Stimulated activated naive B cell treated with anti-CD40 and anti-IgM and Interleukin-4, amounts not matched to agents 10 μg/mL and 1 μg/mL and 100 μg/mL, for 72 hours (primary cell): ENCODE measurements at places on chromosomes 2 and 18.

- no peaks in the 10 kb centered on the region for H3K27me3 ChIP-seq
- DNase-seq = no peak
- H3K27ac ChIP-seq = peak overlapping the region; percentile 57
- H3K4me1 ChIP-seq = peaks cover 89% of the 10 kb centered on the region
These were observed 28.5 kb downstream of the INPP4A start for GRCh38 chr2:98472961-98473746.

DNA sequence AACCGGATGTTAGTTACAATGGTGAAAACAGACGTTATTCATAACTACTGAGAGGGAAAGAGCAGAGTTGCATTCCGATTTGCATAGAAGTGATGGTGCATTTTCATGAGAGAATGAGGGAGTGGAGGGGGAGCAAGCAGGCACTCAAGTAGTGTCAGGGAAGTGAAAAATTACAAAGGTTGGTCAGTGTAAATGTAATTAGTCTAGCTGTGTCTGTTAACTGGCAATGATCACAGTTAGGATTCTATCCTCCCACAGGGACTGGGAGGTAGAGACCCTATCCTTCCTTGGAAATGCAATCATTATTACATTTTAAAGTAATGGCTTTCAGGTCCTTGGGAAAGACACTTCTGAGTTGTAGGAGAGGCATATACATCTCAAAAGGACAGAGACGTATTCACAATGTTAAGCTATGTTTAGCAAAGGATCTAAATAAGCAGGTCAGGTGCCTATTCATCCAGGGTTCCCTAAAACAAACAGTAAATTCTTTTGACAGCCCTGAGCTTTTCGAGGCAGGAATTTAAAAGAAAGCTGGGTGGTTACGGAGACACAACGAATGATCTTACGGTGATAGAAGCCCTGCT lies 1671.8 kb upstream of the DDX18 start:
- no peak for DNase-seq
- H3K4me3 ChIP-seq = no peak overlapping the region
- no peak overlapping the region for H3K27ac ChIP-seq
- no peaks in the 10 kb centered on the region for H3K4me1 ChIP-seq
- H3K36me3 ChIP-seq = no peaks in the 10 kb centered on the region

- H3K36me3 ChIP-seq = peaks cover 4% of the 10 kb centered on the region
- H3K27me3 ChIP-seq = no peaks in the 10 kb centered on the region
- no peak overlapping the region for H3K4me3 ChIP-seq
- H3K4me1 ChIP-seq = peaks cover 6% of the 10 kb centered on the region
These were observed 137.6 kb downstream of the MYO1B start for GRCh38 chr2:191382801-191383200.

DNA sequence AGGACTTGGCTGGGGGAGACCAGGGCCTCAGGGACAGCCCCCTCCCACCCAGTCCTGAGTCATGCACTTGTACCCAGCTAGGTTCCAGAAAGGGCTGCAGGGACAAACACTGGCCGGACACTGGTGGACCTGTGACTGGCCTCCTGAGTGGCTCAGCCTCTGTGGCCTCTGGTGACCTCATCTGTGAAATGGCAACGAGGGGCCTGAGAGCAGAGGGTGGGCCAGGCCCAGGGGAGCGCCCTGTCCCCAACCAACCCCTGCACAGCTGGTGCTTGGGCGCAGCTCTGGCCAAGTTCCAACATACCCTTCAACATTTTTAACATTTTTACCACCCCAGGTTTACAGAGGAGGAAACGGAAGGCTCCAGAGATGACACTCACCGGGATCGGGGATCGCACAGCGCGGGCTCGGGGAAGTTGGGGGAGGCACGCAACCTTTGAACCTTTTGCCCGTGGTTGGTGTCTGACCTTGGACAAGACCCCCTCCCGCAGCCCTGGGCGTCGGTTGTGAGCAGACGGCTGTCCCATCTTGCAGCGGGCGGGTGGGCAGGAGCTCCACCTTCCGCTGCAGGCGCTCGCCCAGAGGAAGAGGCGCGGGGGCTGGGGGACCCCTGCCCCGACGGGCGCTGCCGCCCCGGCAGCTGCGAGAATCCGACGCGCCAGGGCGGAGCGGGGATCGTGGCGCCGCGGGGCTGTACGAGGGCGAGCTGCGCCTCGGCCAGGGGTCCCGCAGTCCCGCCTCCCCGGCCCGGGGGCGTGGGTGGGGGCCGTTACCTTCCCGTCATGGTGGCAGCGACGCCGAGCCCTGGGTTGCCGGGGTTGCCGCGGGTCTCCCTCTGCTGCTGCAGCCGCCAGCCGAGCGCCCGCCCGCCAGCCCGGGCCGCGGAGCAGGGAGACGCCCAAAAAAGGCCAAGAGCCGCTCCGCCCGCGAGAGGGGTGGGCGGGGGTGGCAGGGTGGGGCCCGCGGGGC lies 805 bp downstream of the LIMS2 start:
- H3K4me1 ChIP-seq = peaks cover 17% of the 10 kb centered on the region
- peaks cover 47% of the 10 kb centered on the region for H3K27me3 ChIP-seq
- no peak overlapping the region for H3K27ac ChIP-seq

DNA sequence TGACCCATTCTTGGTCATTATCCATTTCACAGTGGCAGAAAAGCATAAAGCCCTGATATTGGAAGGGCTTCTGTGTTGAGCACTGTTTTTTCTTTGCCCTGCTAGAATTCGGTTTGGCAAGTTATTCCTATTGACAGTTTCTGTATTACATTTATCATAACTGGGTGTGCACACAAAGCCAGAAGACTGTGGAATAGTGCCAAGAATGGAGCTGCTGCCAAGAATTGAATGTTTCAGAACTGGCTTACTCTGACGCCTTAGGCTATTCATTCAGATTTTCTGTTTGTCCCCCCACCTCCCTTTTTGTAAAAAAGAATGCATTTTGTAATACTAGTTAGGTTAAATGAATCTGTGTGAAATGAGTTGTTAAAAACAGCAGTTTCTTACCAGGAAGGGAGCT lies 12.7 kb downstream of the KDM3A start:
- DNase-seq = no peak
- peaks cover 37% of the 10 kb centered on the region for H3K36me3 ChIP-seq
- no peaks in the 10 kb centered on the region for H3K27me3 ChIP-seq
- peaks cover 2% of the 10 kb centered on the region for H3K4me1 ChIP-seq

- no peak overlapping the region for H3K4me3 ChIP-seq
- no peaks in the 10 kb centered on the region for H3K27me3 ChIP-seq
- DNase-seq = no peak
- H3K36me3 ChIP-seq = no peaks in the 10 kb centered on the region
These were observed 146.0 kb upstream of the CYP26B1 start for GRCh38 chr2:72293620-72294019.

GRCh38 chr2:134919341-134920210 lies 954 bp downstream of the CCNT2 start:
- peaks cover 29% of the 10 kb centered on the region for H3K4me1 ChIP-seq
- H3K27me3 ChIP-seq = no peaks in the 10 kb centered on the region
- H3K27ac ChIP-seq = peak overlapping the region; percentile 99

DNA sequence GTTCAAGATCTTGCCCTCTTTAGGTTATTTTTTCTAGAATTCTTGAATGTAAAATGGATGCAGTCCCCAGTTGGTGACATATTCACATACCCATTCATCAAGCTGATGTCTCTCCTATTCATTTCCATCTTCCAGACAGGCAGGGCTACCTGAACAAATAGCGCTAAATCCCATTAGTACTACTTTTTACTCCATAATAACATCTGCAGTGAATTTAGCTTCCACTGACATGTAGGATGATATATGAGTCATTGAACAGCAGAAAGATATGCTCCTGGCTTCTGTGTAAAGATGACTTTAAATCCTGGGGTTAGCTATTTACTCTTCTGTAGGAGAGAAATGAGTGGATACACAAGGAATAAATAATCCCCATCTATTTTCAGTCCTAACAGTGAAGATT lies 194.7 kb downstream of the RND3 start:
- DNase-seq = no peak
- no peaks in the 10 kb centered on the region for H3K36me3 ChIP-seq
- H3K27ac ChIP-seq = no peak overlapping the region
- no peak overlapping the region for H3K4me3 ChIP-seq

GRCh38 chr18:39191931-39192330 lies 1626.3 kb upstream of the CELF4 start:
- no peak for DNase-seq
- no peaks in the 10 kb centered on the region for H3K36me3 ChIP-seq
- H3K27me3 ChIP-seq = no peaks in the 10 kb centered on the region
- H3K4me1 ChIP-seq = no peaks in the 10 kb centered on the region
- no peak overlapping the region for H3K4me3 ChIP-seq
- no peak overlapping the region for H3K27ac ChIP-seq

DNA sequence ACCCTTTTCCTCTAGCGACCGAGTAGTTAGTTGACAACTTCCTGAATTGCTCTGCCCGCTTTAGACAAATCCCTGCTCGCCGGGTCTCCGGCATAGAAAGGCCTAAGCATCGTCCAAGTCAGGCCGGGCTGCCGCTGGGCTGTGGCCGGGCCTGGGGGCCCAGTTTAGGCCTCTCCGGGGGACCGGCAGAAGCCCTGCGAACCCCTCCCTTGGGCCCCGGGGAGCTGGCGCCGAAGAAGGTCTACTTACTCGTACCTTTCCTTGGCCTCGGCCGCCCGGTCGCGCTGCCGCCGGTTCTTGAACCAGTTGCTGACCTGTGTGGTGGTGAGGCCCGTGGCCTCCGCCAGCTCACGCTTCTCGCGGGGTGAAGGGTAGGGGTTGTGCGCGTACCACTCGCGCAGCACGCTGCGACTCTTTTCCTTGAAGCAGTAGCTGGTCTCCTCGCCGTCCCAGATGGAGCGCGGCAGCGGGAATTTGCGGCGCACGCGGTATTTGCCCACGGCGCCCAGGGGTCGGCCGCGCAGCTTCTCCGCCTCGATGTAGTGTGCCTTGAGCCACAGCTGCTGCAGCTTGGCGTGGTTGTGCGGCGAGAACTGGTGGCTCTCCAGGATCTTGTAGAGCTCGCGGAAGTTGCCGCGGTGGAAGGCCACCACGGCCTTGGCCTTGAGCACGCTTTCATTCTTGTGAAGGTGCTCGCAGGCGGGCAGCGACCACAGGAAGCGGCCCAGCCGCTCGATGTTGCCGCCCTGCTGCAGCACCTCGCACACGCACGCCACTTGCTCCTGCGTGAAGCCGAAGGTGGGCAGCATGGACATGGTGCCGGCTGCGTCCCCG lies 739 bp downstream of the SIX2 start:
- peak overlapping the region; percentile 54 for H3K27ac ChIP-seq
- H3K4me3 ChIP-seq = peak overlapping the region; percentile 83
- no peaks in the 10 kb centered on the region for H3K36me3 ChIP-seq
- peaks cover 83% of the 10 kb centered on the region for H3K4me1 ChIP-seq
- peaks cover 77% of the 10 kb centered on the region for H3K27me3 ChIP-seq

- no peaks in the 10 kb centered on the region for H3K36me3 ChIP-seq
- H3K27ac ChIP-seq = no peak overlapping the region
- DNase-seq = no peak
- no peaks in the 10 kb centered on the region for H3K4me1 ChIP-seq
- no peaks in the 10 kb centered on the region for H3K27me3 ChIP-seq
These were observed 241.4 kb downstream of the NCKAP5 start for GRCh38 chr2:133326652-133327397.

DNA sequence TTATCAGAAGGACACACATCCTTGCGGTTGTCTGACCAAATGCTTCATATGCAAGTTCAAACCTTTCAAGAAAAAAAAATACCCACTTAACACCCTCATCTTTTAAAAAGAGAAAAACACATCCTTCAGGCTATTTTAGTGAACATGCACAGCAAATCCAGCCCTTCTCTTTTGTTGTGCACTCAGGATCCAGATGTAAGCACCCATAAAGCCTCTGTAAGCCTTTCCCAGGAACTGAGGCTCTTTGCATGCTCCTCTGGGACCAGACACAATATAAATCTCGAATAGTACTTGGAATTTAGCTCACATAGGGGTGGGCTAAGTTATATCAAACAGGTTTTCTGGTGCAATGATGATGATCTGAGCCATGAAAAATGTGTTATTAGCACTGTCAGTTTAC lies 308.8 kb upstream of the FAM98A start:
- H3K27me3 ChIP-seq = no peaks in the 10 kb centered on the region
- H3K36me3 ChIP-seq = no peaks in the 10 kb centered on the region
- H3K27ac ChIP-seq = no peak overlapping the region
- no peaks in the 10 kb centered on the region for H3K4me1 ChIP-seq
- H3K4me3 ChIP-seq = no peak overlapping the region
- DNase-seq = no peak

- H3K4me1 ChIP-seq = no peaks in the 10 kb centered on the region
- no peak overlapping the region for H3K27ac ChIP-seq
- H3K27me3 ChIP-seq = peaks cover 6% of the 10 kb centered on the region
These were observed 64.6 kb downstream of the DSEL start for GRCh38 chr18:67451960-67452359.

GRCh38 chr2:54957321-54957999 lies 92.8 kb downstream of the RTN4 start:
- no peak overlapping the region for H3K27ac ChIP-seq
- DNase-seq = no peak
- no peak overlapping the region for H3K4me3 ChIP-seq

- peaks cover 6% of the 10 kb centered on the region for H3K4me1 ChIP-seq
- DNase-seq = no peak
- no peak overlapping the region for H3K4me3 ChIP-seq
These were observed 22.5 kb upstream of the RAB31 start for GRCh38 chr18:9685615-9685890.

- H3K4me3 ChIP-seq = no peak overlapping the region
- no peak overlapping the region for H3K27ac ChIP-seq
- H3K36me3 ChIP-seq = no peaks in the 10 kb centered on the region
- no peaks in the 10 kb centered on the region for H3K4me1 ChIP-seq
- no peaks in the 10 kb centered on the region for H3K27me3 ChIP-seq
These were observed 42.2 kb downstream of the COL3A1 start for GRCh38 chr2:189016311-189016861.

GRCh38 chr2:82395531-82395930 lies 2063.5 kb downstream of the SUCLG1 start:
- no peaks in the 10 kb centered on the region for H3K27me3 ChIP-seq
- H3K4me3 ChIP-seq = no peak overlapping the region
- H3K36me3 ChIP-seq = no peaks in the 10 kb centered on the region

- H3K27ac ChIP-seq = no peak overlapping the region
- H3K36me3 ChIP-seq = no peaks in the 10 kb centered on the region
- DNase-seq = no peak
- H3K27me3 ChIP-seq = peaks cover 14% of the 10 kb centered on the region
- H3K4me1 ChIP-seq = no peaks in the 10 kb centered on the region
These were observed 479.7 kb upstream of the RAB6C start for GRCh38 chr2:129499747-129500146.

GRCh38 chr2:64143169-64144056 lies 807 bp downstream of the PELI1 start:
- peaks cover 18% of the 10 kb centered on the region for H3K4me1 ChIP-seq
- DNase-seq = no peak
- peaks cover 9% of the 10 kb centered on the region for H3K36me3 ChIP-seq

DNA sequence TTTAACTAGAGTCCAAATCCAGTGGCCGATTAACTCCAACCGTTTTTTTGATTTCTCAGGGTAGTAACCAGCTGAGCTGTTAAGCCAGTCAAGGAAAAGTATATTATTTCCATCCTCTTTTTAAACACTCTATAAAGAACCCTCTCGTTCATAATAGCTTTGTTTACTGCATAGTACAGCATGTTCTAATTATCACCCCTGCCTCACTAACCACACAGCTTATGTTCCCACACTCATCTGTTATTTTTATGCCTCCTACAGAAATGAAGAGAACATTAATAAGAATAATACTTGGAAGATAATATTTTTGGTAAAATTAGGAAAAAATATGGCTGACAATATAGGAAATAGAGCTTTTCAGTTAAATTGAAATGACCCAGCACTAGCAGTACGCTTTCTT lies 2132.8 kb upstream of the CELF4 start:
- H3K4me1 ChIP-seq = peaks cover 2% of the 10 kb centered on the region
- no peaks in the 10 kb centered on the region for H3K36me3 ChIP-seq
- H3K27me3 ChIP-seq = no peaks in the 10 kb centered on the region
- no peak overlapping the region for H3K27ac ChIP-seq

GRCh38 chr2:381181-381580 lies 93.3 kb upstream of the ALKAL2 start:
- H3K4me3 ChIP-seq = no peak overlapping the region
- no peak for DNase-seq
- no peak overlapping the region for H3K27ac ChIP-seq
- no peaks in the 10 kb centered on the region for H3K4me1 ChIP-seq
- H3K36me3 ChIP-seq = no peaks in the 10 kb centered on the region
- H3K27me3 ChIP-seq = peaks cover 11% of the 10 kb centered on the region
